Fibroblast of skin of abdomen (primary cell): ENCODE measurements at places on chromosomes 2 and 18.

- peak; percentile 28 for DNase-seq
Measured at GRCh38 chr2:84942964-84943421, 28.0 kb upstream of the KCMF1 start.

DNA sequence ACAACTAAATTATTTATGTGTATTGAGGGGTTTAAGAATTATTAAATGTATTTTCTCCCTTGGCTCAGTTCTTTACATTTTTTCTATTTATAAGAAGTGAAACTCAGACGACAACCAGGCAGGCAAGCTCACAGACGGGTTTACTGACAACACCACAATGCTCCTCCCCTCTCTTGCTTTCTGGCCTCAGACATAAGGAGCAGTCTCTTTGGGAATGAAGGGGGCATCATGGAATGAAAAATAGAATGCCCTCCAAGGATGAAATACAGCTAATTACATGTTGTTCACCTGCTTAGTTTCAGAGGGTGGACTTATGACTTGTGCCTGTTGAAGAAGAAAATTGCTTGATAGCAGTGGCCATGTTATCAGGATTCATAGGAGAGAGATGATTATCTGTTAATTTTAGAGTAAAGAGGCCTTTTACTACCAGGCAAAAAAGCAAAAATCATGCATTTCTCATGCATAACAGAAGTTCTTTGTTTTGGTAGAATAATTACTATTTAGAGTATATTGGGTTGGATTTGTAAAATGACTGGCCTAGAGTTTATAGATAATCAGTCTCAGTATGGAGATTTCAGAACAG, 172.1 kb upstream of the LRRTM1 start:
- no peak for DNase-seq

- DNase-seq: peak; percentile 80
Measured at GRCh38 chr18:8814206-8814605, 108.8 kb downstream of the MTCL1 start.

DNA sequence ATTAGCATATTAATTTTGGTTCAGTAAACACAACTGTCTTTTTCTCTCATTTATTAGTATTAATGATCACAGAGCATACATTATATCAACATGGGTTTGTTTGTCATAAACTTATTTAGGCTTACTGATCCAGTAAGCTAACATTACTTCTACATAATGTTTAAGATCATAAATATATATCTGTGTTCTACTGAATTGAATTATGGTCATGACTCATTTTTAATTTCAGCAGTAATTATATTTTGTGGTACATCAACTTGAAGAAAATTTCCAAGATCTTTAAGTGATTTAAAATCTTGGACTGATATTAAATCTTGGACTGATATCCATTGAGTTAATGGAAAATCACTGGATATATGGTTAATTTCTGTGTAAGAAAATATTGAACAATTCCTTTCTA, 111.7 kb downstream of the CALCRL start:
- DNase-seq: no peak

DNA sequence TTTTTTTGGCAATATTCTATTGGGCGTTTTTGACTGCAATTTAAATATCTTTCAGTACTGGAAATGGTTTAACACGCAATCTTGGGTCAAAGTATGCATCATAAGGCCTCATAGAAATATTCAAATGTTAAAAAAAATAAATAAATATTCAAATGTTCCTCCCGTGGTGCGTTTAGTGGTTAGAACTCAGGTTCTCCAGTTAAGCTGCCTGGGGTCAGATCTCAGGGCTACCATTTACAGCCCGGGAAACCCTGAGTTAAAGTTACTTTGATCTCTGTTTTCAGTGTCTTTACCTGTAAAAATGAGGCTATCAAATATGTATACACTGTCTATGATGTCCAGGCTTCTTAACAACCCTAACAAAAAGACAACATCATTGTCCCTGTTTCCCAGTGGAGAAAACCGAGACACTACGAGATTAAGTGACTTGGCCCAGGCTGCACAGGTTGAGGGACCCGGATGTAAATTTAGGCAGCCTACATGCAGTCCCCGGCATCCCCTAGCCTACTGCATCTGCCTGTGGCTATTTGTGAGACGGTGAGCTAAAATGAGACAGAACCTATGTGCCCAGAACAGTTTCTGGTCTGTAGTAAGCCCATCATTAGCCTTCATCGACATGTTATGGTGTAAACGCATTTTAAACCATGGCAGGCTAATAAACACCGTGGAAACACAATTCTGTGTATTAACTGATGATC, 1.7 kb downstream of the FHL2 start:
- no peak for DNase-seq

DNA sequence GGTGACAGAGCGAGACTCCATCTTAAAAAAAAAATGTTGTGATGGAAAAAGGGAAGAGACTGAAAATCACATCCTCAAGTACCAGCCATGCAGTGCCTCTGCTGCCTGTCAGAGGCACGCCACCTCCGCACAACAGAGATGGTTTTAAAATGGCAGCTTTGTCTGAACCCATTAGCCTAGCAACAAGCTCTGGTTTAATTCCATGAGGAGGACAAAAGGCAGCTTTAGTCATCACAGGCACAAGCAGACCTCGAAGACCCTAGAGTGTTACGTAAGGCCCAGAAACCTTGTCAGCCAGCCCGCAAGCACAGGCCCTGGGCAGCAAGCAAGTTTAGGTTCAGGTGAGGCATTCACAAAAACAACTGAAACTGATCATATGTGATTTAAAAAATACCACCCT, 10.4 kb downstream of the LCT start:
- DNase-seq: no peak
